ENCODE measurements at places on chromosomes 2 and 18.
A peak's percentile ranks its signal among the peaks of the same experiment; 100 is the strongest.

DNA sequence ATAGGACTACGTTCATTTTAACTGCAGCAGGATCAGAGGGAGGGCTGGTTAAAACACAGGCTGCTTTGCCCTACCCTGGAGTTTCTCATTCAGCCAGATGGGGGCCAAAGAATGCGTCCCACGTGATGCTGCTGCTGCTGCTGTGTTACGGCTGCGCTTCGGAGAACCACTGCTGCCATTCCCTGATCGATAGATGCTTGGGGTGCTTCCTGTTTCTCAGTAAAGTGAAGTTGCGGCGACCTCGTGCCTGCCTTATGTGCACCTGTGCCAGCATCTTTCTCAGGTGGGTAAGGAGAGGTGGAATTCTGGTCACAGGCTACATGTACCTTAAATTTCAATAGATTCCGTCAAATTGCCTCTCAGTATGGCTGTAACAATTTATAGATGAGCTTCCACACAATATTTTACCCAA is 24.7 kb upstream of the TOGARAM2 start:
- DNase-seq = peak; percentile 23

- no peak for DNase-seq
These were observed 530.0 kb downstream of the ZNF804A start for GRCh38 chr2:185128346-185128745.

GRCh38 chr2:161041356-161041755 is 118.9 kb upstream of the TANK start:
- no peak for DNase-seq

GRCh38 chr2:171835386-171835785 is 58.7 kb downstream of the SLC25A12 start:
- no peak for DNase-seq

DNA sequence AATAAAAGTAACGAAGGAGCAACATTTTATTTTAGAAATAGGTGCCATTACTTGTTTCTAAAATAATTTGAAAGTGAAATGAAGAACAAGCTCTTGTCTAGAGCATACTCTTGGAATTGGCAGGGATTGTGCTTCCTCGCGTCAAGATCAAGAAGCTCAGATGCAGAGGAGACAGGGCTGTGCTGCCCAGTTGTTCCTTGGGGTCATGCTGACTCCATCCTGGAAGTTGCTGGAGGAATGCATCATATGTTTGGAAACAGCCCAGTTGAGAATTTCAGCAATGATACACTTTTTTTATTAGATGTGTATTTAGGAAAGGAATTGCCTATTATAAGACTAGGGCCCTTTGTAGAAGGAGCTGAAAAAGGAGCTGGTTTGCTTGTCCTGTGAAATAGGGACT is 17.2 kb downstream of the LTBP1 start:
- no peak for DNase-seq

GRCh38 chr2:133287709-133288108 is 280.6 kb downstream of the NCKAP5 start:
- DNase-seq = no peak

DNA sequence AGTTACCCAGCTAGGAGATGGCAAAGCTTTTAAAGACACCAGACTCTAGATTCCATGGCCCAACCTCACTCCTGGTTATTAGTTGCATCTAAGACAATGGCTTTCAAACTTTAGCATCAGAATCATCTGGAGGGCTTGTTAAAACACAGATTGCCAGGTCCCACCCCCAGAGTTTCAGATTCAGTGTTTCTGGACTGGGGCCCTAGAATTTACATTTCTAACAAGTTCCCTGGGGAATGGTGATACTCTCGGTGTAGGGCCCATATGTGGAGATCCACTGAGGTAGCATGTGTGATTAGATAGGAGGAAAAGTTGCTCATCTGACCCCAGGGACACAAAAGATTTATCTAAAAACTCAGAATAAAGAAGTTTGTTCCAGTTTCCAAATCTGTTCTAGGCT is 14.5 kb upstream of the TTR start:
- DNase-seq = no peak
